ENCODE measurements at places on chromosomes 4 and X.

DNA sequence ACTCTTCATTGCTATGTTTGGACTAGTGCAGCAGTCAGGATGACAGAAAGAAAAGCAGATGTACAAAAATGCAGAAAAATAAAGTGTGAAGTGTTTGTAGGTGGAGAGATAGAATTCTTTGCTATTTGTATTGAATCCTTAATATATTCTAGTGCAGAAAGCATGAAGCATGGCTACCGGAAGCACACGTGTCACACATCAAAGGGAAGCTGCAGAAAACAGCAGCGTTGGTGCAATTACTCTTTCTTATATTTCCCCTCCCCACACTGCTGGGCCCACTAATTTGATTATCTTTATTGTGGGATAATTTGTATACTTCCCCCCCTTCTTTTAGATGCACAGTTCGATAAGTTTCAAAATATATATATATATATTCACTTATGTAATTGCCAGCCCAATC lies 35.9 kb upstream of the TAPT1 start:
- peaks cover 5% of the 10 kb centered on the region for H3K4me1 ChIP-seq
- no peaks in the 10 kb centered on the region for H3K27me3 ChIP-seq

DNA sequence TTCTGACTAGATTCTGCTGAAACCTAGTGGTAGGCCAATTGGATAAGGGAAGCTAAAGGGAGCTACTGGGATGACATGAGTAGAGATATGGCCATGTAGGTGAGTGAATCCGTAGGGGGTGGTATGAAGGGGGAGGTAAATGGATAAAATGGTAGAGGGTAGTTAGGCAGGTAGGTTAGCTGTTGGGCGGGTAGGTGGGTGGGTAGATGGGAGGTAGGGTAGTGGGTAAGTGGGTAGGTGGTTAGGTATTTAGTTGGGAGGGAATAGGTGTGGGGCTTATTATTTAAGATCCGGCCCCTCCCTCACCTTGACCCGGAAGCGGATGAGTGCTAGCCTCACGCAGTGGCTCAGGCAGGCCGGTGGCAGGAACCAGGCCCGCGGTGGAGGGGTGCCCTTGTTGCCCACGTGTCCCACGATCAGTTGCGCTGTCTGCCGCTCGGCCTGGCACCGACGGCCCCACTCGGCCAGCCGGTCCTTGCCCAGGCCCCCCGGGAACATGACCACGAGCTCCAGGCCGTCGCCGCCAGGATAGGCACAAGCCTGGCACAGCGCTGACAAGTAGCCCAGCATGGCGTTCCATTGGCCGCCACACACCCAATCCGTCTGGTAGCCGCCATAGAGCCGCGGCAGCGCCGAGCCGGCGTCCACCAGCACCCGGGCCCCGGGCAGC lies 725 bp downstream of the FAM120C start:
- no peaks in the 10 kb centered on the region for H3K27me3 ChIP-seq
- peak overlapping the region; percentile 58 for H3K4me3 ChIP-seq
- no peaks in the 10 kb centered on the region for H3K36me3 ChIP-seq
- H3K27ac ChIP-seq, result peak overlapping the region; percentile 80
- peak; percentile 64 for DNase-seq

DNA sequence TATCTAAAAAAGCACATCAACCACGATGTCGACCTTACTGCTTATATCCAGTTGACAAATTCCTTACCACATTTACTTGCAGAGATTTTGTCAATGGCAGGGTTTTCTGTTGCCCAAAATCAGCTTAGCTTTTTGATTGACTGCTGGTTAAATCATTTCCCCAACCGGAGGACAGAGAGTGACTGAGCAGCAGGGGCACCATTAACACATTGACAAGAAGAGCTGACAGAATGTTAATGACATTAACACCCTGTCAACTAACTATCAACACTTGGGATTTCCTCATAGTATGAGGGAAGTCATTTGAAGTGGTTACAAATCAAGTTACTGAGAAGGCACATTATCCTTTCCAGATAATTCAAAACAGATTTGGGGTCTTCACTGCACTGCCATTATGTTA lies 368.4 kb downstream of the RPA4 start:
- no peak overlapping the region for H3K4me3 ChIP-seq
- no peaks in the 10 kb centered on the region for H3K36me3 ChIP-seq
- no peak overlapping the region for H3K27ac ChIP-seq
- peaks cover 4% of the 10 kb centered on the region for H3K4me1 ChIP-seq

DNA sequence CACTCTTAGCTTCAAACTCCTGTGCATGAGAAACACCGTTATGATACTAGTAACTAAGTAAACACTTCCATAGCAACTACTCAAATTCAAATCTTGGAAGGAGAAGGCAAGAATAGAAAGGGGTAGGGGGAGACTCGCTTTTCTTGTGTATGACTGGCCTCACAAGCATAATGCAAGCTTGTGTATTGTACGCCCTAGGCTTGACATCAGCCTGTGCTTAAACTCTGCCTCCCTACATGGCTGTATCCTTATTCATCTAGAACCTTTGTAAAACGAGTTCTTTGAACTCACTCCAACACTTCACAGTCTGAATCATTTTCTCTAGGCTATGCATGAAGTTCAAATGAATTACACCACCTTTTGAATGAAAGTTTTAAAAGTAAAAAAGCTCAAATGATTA lies 1071.2 kb upstream of the ADGRL3 start:
- H3K4me3 ChIP-seq, result no peak overlapping the region
- no peaks in the 10 kb centered on the region for H3K36me3 ChIP-seq
- no peaks in the 10 kb centered on the region for H3K4me1 ChIP-seq
- no peak for DNase-seq
- no peak overlapping the region for H3K27ac ChIP-seq

DNA sequence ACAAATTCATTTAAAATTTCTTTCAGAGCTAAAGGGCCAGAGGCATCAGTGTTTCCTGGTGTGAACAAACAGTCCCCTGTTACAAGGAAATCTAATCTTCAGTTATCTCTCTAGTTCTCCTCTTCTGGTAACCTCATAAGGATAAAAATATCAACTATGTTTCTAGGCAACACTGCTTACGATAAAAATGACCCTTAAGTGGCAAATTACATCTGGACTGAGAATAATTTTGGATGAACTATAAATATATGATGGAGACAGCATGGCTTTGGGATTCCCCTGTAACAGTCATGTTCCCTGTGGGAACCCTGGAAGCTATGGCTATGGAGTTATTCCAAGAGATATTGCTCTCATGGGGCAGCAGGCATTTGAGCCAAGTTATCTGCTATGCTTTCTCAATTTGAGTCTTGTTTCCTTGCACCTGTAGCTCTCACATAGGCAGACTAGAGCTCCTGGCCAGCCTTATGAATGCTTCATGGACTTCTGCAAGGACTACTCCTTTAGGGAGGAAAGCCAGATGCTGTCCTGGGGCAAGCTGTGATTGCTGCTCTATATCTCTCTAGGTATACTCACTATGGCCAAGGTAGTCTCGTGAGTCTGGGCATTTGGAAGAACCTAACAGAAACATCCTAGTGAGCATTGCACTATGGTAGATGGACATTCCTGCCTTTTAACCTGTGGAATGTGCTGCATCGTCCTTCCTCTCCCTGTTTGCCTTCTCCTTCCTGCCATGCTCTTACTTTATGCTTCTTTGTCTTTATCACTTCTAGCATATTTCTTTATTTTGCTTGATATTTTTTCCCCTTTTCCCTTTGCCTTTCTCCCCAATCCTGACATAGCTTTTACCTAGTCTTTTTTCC lies 14.2 kb downstream of the C4orf33 start:
- H3K27me3 ChIP-seq, result no peaks in the 10 kb centered on the region
- DNase-seq, result no peak
- no peaks in the 10 kb centered on the region for H3K36me3 ChIP-seq
- no peaks in the 10 kb centered on the region for H3K4me1 ChIP-seq
- no peak overlapping the region for H3K4me3 ChIP-seq
- H3K27ac ChIP-seq, result no peak overlapping the region

DNA sequence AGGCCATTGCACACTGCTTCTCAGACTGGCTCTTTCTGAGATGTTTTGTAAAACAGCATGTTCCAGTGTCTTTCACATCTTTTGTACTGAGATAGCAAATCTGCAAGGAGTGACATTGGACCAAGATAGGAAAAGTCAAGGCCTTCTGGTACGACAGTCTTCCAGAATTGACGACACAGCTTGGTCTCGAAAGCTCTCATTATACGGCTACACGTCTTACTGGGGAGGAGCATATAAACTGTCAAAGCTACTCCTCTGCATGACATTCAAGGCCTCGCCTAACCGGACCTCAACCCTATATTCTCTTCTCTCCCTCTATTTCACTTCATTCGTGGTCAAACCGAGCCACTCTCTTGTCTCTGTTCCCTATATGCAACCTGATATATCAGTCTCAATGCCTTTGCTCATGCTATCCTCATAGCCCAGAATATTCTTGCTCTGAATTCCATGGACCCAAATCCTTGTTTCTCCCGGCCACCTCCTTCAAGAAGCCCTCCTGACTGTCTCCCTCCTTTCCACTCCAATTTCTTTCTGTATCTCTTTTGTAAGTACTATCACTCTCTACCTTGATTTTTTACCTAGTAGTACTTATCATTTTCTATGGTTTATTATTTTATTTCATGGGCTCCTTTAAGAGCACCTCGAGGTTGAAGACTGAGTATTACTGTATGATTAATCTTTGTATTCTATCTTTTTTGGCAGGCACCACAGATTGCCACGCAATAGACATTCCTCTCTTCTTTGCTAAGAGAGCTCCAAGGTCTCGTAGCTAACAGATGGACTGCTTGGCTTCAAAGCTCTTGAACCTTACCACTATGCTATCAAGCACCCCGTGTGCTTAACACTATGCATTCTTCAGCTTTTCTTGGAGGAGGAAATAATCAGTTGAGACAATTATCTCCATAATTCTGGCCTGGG lies 35.1 kb downstream of the RBM47 start:
- H3K27me3 ChIP-seq, result no peaks in the 10 kb centered on the region
- H3K27ac ChIP-seq, result no peak overlapping the region
- H3K4me1 ChIP-seq, result no peaks in the 10 kb centered on the region
- H3K4me3 ChIP-seq, result no peak overlapping the region
- H3K36me3 ChIP-seq, result no peaks in the 10 kb centered on the region

DNA sequence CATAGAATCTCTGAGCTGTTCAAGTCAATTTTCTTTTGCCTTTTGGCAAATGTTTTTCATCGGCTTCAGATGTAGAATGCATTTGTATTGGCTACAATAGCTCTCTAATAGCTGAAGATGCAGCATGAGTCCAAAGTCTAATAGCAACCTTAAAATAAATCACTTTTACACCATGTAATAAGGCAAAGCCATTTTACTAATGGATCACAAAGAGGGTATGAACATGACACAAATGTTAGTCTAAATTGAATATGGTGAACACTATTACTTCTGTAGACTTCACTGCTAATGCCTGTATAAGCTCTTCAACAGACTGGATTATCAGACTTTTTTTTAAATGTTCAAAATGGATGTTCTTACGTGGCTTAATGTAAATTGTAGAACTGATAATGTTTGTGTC lies 645.3 kb downstream of the TLL1 start:
- no peak for DNase-seq
- H3K4me1 ChIP-seq, result no peaks in the 10 kb centered on the region
- H3K36me3 ChIP-seq, result no peaks in the 10 kb centered on the region
- H3K27me3 ChIP-seq, result no peaks in the 10 kb centered on the region

- no peaks in the 10 kb centered on the region for H3K36me3 ChIP-seq
- no peak overlapping the region for H3K27ac ChIP-seq
- H3K4me3 ChIP-seq, result no peak overlapping the region
- H3K27me3 ChIP-seq, result peaks cover 8% of the 10 kb centered on the region
- peaks cover 39% of the 10 kb centered on the region for H3K4me1 ChIP-seq
- DNase-seq, result peak; percentile 89
Observed at GRCh38 chr4:141350122-141350905, 129.6 kb downstream of the ZNF330 start.

GRCh38 chrX:2784026-2784425 lies 32.2 kb downstream of the XG start:
- no peaks in the 10 kb centered on the region for H3K27me3 ChIP-seq
- H3K36me3 ChIP-seq, result no peaks in the 10 kb centered on the region
- no peak overlapping the region for H3K27ac ChIP-seq
- H3K4me1 ChIP-seq, result peaks cover 8% of the 10 kb centered on the region

DNA sequence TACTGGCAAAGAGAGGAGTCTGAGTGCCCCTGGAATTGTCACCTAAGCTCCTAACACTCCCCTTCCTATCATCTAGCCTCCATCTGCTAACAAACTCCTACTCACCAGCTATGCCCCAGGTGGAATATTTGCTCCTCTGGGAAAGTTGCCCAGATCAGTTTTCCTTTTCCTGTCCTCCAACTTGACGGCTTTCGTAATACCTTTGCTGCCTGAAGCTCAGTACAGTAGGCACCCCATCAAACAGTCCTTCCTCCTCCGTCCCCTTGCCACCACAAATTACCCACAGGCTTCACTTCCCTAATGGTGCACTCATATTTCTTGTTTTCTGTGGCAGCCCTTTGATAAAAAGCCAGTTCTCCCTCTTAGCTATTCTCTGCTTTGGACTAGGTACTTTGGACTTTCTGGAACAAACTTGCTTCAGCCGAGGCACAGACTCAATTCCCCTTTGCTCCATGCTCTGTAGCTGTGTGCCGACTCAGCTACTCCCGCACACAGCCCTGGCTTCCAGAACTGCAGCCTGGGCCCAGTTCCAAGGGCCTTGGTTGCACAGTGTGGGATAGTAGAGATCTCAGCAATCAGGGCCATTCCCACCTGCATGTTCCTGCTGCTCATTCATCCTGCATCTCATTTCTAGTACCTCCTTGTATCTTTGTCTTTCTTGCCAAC lies 605.1 kb downstream of the BCOR start:
- no peak for DNase-seq
- no peaks in the 10 kb centered on the region for H3K36me3 ChIP-seq
- no peaks in the 10 kb centered on the region for H3K4me1 ChIP-seq
- no peaks in the 10 kb centered on the region for H3K27me3 ChIP-seq
- no peak overlapping the region for H3K4me3 ChIP-seq

- peaks cover 24% of the 10 kb centered on the region for H3K27me3 ChIP-seq
- no peak overlapping the region for H3K27ac ChIP-seq
- no peaks in the 10 kb centered on the region for H3K36me3 ChIP-seq
- H3K4me1 ChIP-seq, result no peaks in the 10 kb centered on the region
- H3K4me3 ChIP-seq, result no peak overlapping the region
Observed at GRCh38 chrX:103780336-103781061, 3.9 kb downstream of the PLP1 start.

GRCh38 chrX:107684956-107685385 lies 56.7 kb downstream of the PRPS1 start:
- H3K27ac ChIP-seq, result no peak overlapping the region
- H3K4me1 ChIP-seq, result no peaks in the 10 kb centered on the region
- no peak overlapping the region for H3K4me3 ChIP-seq

DNA sequence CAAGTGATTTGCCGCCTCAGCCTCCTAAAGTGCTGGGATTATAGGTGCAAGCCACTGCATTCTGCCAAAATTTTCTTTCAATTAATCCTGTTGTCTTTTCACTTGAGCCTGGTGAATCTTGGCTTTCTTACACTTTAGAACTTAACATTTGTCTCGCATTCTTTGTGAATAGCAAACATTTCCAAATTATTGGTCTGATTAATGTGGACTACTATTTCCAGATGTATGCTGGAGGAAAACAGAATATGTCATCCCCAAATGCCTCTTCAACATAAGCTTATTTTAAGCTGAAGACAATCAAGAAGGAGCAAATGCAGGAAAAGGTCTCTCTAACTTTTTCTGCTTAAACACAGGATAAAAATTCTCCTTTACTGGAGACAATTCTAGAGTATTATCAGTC lies 233.4 kb downstream of the PPP4R3C start:
- no peak overlapping the region for H3K27ac ChIP-seq
- no peak overlapping the region for H3K4me3 ChIP-seq
- no peaks in the 10 kb centered on the region for H3K27me3 ChIP-seq
- DNase-seq, result no peak

GRCh38 chrX:149916745-149917392 lies 12.5 kb upstream of the HSFX4 start:
- H3K36me3 ChIP-seq, result no peaks in the 10 kb centered on the region
- H3K27ac ChIP-seq, result no peak overlapping the region
- no peaks in the 10 kb centered on the region for H3K27me3 ChIP-seq
- H3K4me3 ChIP-seq, result no peak overlapping the region

GRCh38 chr4:94678896-94679295 lies 78.9 kb upstream of the BMPR1B start:
- H3K36me3 ChIP-seq, result no peaks in the 10 kb centered on the region
- DNase-seq, result no peak
- H3K27me3 ChIP-seq, result no peaks in the 10 kb centered on the region
- no peak overlapping the region for H3K27ac ChIP-seq
